ENCODE measurements at places on chromosomes 2 and 18.

- no peak for DNase-seq
Measured at GRCh38 chr2:165497659-165498317, 28.3 kb downstream of the CSRNP3 start.

DNA sequence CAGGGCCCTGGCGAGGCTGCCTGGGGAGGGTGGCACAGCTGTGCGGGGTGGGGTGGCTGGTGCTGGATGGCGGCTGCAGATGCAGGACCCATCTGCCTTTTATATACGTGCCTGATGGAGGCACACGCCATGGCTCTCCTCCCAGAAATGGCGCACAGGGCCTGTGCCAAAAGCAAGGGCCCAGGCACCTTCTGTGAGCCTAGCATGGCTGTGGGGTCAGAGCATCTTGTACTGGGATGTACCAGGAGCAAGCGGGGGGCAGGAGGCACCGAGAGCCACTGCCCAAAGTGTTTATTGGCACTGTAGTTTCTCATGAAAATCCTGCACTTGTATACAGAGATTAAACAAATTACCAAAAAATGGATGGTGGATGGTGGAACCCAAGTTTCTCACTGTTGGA, 724.1 kb downstream of the GALR1 start:
- no peak for DNase-seq

DNA sequence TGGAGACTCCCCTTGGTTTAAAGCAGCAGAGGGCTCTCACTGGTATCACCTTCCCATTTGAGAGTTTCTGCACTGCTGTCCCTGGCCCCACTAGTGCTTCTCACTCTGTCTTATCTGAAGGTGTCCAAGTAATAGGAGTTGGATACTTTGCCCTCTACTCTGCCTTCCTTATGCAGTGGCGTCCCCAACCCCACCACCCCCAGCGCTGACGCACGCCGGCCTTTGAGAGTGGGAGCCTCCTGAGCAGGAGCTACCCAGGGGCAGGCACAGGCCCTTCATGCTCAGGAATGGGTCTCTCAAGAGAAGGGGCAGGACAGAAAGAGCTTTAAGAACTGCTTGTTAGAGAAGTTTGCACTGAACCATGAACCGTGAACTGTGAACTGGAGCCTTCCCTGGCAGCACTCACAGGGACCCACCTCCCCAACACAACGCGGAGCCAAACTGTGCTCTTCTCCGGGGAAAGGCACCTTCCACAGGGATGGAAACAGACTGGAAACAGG, 3.3 kb downstream of the CIB4 start:
- DNase-seq = no peak

DNA sequence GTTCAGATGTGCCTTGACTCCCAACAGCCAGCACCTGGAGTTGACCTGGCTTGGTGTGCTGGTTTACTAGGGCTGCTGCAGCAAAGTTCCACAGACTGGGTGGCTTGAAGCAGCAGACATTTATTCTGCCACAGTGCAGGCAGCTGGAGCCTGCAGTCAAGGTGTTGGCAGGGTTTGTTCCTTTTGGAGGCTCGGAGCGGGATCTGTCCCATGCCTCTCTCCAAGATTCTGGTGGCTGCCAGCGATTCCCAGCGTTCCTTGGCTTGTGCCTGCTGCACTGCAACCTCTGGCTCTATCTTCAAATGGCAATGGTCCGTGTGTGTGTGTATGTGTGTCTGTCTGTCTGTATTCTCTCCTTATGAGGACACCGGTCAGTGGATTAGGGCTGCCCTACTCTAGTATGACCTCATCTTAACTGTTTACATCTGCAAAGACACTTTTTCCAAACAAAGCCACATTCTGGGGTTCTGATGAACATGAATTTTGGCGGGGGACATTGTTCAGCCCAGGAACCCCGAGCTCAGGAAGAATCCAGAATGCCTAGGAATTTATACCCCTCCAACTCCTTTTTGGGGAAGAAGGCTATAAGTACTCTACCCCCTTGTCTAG, 44.7 kb upstream of the TMEM131 start:
- no peak for DNase-seq

- DNase-seq = no peak
Measured at GRCh38 chr2:127630864-127631540, 15.0 kb upstream of the GPR17 start.

DNA sequence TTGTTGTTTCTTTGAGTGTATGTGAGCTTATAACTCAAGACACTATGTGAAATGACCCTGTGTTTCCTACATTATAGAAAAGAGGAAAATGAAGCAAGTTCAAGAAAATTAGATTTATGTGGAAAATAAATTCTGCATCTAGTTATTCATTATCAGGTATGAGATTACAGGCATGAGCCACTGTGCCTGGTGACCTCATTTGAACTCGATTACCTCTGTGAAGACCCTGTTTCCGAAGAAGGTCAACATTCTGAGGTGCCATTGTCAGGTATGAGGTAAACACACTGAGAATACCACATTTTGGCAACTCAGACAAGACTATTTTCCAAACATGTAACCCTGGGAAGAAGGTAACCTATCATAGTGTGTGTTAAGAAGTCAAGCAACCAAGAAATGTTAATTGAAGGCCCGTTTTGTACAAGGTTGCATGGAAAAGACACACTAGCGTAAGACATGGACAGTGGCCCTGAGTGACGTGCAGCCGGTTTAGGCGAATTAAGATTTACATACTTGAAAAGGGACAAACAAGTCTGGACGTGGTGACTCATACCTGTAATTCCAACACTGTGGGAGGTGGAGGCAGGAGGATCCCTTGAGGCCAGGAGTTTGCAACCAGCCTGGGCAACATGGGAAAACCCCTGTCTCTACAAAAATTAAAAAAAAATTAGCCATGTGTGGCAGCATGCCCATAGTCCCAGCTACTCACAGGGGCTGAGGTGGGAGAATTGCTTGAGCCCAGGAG, 186.6 kb downstream of the NEDD4L start:
- peak; percentile 79 for DNase-seq

GRCh38 chr2:234858790-234859329, 93.0 kb upstream of the SH3BP4 start:
- no peak for DNase-seq

DNA sequence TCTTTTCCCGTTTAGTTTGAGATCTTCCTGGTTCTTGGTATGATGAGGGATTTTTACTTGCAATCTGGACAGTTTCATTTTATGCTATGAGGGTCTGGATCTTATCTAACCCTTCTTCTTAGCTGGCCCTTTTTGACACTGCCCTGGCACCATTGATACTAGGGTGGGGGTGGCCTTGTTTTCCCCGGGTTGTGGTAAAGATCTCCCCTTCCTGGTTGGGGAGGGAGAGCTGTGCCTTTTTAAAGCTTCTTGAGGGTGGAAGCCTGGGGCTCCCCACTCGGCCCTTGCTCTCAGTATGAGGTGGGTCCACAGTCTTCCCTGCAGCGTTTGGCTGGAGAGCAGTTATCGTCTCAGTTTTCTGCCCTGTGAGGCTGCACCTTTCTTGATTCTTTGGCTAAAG, 66.1 kb downstream of the ASB1 start:
- no peak for DNase-seq

DNA sequence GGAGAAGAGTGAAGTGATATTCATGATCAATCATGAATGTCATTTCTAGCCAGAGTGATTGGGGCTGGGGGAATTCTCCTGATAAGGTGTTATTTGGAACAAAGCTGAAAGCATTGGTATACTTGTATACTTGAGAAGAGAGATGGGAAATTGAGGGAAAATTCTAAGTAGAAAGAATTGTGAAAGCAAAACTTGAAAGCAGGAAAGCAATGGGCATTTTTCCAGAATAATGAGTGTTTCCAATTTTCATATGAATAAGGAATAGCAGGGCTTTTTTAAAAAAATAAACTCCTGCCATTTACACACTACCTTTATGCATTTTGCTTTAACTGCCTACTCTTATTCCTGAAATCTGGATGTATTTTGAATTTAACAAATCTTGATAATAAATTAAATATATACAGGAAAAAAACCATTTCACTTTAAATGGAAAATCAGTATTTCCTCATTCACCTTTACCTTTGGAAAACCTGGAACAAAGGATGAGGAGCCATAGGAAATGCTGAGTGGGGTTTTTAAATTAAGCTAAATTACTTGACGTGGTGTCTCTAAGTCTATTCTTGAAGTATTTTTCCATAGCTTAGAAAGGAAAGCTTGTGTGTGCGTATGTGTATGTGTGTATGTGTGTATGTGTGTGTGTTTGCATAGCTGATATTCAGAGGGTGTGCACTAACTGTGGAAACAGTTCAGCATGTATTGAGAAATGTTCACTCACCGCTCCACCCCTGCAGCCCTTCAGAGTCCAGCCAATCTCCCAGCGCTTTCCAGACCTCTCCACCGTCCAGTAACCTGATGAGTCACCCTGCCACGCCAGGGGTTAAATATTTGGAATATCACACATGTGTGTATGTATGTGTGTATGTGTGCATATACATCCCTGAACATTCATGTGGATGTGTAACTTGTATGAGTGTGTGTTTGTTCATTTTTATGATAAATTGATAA, 427.3 kb downstream of the THSD7B start:
- peak; percentile 60 for DNase-seq

- DNase-seq = no peak
Measured at GRCh38 chr18:28575123-28575522, 398.2 kb upstream of the CDH2 start.

DNA sequence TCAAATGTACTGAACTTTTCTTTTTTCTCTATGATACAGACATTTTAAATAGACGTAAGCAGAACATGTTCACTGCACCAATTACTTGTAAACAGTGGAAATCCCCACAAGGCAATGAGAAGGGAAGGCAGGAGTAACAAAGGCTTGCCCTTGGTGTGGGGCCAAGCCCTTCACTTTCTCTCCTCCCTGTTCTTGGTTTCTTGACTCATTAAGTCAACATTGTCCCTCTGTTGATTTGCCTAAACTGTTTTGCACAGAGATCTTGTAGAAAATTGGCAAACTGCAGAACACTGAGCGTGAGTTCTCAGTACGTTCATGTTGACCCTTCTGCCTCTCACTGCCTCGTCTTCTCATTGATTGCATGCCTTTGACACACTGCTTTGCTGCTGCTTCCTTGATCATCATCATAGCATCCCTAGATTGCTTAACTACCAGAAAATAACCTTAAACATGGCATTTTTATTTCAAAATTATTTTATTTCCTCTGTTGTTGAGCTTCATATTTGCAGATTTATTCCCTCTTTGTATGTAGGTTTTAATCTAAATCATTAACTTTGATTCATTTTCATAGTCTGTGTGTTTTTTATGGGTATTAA, 257.7 kb downstream of the PTGR3 start:
- DNase-seq = peak; percentile 58

GRCh38 chr2:61338447-61338846, 132.4 kb downstream of the USP34 start:
- DNase-seq = no peak

DNA sequence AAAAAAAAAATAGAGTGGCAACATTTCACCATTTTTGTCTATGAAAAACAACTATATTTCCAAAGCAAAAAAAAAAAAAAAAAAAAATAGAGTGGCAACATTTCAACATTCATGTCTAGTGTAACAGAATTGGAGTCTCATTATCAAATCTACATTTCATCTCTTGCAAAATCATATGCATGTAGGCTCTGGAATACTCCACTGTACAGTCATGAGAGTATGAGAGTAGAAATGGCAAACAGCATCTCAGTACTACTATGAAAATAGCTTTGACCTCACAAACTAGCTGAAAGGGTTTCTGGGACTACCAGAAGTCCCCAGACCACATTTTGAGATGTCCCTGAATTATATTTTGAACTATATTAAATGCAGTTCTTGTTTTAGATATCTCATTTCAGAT, 82.8 kb downstream of the SMAD2 start:
- no peak for DNase-seq

GRCh38 chr2:186702501-186702900, 8.6 kb downstream of the FAM171B start:
- DNase-seq = no peak

DNA sequence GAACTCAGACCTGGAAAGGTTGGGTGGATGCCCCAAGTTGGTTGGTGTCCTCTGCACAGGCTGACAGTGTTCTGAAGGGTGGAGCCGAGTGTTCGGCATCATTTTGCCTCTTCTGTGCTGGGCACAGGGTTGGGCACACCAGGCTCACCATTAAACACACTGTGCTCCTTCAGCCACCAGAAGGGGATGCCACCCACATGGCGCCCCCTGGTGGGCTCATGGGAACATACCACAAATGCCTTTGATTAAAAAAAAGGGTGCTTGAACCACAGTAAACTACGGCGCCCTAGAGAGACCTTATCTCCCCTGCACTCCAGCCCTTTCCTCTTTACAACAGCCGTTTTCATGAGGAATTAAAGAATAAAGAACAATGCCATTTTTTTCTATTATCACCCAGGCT, 89.4 kb downstream of the CELF4 start:
- DNase-seq = no peak

DNA sequence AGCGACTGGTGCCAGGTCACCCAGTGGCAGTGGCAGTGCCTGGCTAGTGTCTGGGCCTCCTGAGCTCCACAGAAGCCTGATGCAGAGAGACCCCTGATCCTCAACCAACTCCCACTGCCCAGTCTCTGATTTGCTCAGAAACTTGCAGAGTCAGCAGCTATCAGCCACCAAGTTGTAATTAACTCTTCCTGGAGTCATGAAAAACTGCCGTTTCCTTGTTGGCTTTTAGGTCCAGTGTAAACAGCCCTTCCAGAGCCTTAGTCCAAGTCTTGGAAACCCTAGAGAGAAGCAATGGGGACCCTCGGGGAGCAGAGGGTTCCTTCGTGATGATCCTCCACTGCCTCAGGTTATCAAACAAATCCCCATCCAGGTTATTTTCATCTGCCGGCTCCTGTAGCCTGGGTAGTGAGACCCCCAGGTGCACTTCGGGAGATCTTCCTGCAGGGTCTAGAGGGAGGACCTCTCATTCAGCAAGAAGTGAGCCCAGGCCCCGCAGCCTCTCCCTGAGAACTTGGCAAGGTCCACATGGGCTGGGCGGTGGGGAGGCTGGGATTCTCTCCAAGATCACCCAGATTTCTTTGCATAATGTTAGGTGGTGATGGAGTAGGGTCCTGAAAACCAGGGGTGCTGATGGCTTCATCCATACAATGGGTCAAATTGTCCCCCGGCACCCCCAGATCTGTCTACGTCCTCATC, 137.7 kb upstream of the HDAC4 start:
- DNase-seq = no peak

DNA sequence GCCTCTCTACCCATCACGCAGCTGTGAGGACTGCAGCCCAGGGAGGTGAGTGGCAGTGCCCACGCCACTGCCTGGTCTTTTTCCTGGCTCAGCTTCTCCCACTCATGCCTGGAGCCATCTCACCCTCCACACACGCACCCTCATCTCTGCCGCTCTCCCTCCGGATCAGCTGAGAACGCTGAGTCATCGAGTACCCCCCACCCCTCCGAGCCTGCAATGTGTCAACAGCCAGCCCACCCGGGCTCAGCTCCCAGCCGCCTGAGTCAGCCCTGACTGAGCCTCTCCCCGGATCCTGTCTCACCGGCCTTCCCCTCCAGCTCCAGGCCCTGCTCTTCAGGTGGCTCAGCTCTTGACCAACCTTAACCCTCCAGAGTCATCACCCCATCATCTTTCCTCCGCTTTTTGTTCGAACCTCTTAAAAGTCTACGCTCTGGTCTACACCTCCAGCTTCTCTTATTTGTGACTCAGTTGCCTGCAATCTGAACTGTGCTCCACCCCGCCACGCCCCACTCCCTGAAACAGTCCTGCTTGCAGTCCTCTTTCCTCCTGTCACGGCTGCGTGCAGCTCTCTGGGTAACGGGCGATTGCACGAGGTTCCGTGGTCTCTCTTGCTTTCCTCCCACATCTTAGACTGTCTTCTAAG, 94.4 kb upstream of the ASAP2 start:
- peak; percentile 84 for DNase-seq
